Erythroblast (primary cell): ENCODE measurements at places on chromosomes 2 and 18.

- DNase-seq: no peak
Measured at GRCh38 chr2:4258563-4258962, 555.2 kb downstream of the DCDC2C start.

- no peak for DNase-seq
Measured at GRCh38 chr2:190792956-190793888, 87.4 kb upstream of the GLS start.

GRCh38 chr2:241637795-241638660 is 535 bp downstream of the ATG4B start:
- DNase-seq: peak; percentile 83

DNA sequence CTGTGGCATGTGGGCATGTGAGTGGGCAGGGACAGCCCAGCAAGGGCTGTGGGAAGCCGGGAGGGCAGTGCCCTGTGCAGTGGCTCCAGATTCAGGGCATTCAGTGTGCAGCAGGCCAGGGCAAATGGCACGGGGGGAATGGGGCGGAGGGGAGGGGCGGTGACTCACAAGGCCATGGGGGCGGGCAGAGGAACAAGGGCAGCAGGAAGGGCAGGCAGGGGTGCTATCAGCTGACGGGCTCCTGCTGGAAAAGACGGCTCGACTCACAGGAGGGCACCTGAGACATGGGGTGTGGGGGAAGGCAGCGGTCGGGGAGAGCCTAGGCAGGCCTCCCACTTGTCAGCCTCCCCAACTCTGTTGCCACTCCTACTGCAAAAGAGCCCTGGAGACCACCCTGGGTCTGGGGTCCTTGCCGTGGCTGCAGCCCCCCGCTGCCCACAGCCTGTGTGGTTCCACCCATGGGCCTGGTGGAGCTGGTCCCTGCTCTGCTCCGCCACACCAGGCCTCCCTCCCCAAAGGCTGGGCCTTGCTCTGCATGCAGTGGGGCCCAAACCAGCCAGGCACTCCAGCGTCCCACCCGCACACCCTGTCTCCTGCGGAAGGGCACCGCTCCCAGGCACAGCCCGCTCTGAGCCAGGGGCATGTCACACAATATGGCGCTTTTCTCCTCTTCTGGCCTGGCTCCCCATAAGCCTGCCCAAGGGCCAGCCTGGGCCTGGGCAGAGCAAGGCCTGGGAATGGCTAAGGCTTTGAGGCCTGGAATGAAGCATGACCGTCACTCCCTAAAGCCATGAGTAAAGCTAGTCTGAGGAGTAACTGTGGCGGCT is 25.9 kb downstream of the HS6ST1 start:
- DNase-seq: no peak

DNA sequence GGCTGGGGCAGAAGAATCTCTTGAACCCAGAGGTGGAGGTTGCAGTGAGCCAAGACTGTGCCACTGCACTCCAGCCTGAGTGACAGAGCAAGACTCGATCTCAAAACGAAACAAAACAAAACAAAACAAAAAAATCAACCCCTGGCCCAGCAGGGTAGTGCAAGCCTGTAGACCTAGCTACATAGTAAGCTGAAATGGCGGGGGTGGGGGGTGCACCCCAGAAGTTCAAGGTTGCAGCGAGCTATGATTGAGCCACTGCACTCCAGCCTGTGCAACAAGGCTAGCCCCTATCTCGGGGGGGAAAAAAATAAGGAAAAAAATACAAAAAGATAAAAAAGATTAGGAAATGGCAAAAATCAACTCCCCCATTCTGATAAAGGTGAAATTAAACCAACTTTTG is 6.4 kb downstream of the ATL2 start:
- DNase-seq: peak; percentile 13
